ENCODE measurements at places on chromosomes 2 and 18.

- DNase-seq = no peak
Measured at GRCh38 chr2:164567335-164567989, 53.8 kb downstream of the GRB14 start.

DNA sequence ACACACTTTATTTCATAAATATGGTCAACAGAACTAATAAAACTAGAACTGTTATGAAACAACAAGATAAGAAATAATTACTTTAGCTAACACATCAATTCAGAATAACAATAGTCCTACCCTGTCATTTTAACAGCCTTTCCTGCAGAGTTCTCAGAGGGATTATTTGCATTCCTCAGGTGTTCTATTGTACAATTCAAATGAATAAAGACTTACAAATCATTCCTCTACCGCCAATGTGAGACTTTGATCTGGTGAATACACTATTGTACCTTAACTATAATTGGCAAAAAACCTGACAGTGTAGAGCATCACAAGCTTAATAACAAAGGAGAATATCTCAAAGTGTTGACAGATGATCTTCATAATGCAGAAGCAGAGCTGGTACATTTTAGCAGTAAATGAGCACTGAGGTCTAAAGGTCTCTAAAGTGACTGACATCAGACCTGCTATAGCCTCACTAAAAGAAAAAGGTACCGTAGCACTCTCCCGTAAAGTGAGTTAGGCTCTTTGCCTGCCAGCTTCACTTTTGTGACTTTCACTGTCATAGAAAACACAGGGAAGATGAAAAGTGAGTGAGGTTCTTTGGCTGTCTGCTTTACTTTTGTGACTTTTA, 118.8 kb upstream of the SP3 start:
- DNase-seq = no peak

- DNase-seq = no peak
Measured at GRCh38 chr2:96261328-96262003, 4.3 kb downstream of the TMEM127 start.

- DNase-seq = no peak
Measured at GRCh38 chr2:110810404-110810803, 78.0 kb downstream of the ACOXL start.

DNA sequence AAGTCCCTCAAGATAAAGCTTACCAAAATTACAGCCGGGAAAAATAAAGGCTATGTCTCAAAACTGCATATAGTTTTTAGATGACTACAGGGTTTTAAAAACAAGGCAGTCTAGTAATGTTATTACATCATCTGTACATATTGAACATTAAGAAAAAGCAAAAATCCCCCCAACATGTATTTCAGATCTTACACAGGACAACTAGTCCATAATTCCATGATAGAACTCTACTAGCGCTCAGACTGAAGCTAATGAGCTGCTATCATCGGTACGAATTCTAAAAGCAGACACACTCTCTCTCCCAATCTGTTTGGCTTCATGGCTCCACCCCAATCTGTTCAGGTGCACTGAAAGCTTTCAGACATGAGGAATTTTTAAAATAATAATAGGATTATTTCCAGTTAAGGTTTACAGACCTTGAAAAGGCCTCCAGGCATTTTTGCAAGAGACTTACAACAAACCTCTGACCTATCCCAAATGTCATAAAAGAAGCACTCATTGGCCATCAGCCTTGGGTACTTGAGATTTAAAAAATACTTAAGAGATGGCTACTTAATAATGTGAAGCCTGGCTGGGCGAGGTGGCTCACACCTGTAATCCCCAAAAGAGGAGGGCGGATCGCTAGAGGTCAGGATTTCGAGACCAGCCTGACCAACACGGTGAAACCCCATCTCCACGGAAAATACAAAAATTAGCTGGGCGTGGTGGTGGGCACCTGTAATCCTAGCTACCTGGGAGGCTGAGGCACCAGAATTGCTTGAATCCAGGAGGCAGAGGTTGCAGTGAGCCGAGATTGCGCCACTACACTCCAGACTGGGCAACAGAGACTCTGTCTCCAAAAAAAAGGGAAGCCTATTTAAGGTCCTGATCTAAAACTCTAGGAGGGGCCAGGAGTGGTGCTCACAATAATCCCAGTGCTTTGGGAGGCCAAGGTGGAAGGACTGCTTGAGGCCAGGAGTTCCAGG, 2.0 kb downstream of the NPC1 start:
- no peak for DNase-seq

GRCh38 chr2:186399082-186399644, 86.9 kb upstream of the ZC3H15 start:
- DNase-seq = no peak

DNA sequence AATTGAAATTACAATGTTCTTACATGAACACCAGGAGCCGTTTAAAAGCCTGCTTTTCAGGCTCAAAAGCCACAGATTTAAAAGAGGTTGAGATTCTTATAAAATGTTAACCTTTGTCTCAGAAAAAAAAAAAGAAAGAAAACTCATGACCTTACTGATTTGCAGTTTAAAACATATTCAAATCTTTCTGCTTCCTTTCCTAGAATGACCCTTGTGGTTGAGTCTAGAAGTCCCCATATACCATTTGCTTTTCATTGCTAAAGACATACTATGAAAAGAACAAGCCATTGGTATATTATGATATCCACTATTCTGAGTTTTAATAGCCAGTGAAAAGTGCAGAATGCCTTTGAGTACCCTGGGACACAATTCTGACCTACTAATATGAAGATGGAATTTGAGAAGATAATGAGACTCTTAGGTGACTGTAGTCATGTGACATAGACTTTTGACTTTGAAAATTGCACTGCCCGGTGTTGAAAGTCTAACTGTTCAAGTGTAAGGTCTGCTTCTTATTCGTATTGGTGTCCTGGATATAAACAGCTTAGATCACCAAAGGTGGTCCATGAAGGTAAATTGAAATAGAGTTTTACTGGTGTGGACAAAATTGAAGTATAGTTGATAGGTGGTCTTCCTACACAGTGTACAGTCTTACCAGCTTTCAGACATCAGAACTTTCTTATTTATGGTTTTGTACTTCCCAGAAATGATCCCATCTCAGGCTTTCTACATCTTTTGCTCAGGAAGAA, 117.0 kb downstream of the DOCK10 start:
- DNase-seq = no peak

DNA sequence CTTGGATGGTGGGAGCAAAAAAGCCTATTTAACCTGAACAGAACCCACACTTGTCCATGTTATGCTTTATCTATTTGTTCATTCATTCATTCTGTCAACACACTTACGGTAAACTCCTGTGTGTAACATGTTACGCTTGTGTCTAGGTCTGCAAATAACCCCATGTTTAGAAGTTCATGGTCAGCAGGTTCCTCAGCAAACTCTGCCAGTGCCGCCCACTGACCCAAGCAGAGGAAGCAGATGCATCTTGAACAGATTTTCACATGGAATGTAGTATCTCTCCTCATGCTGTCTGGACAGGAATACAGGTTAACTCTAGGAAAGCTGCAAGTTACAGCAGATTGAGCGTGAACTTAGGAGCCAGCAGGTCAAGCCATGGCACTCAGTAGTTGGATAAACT, 213.7 kb upstream of the COPS8 start:
- no peak for DNase-seq

DNA sequence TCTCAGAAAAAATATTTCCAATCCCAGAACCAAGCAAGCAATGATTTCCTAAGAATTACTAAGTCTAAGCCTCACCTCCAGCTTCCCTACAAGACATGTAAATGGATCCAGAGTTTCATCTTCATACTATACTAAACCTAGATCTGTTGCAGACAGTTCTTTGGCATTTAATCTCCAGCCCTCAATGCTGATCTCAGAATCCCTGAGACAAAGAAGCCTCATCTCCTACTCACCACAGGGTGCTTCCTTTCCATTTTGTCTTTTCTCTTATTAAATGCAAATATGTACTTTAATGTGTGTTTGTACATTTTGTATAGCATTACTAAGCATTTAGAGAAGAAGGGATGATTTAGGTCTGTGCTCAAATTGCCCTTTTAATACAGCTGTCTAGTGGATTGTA, 954.9 kb downstream of the TDRD15 start:
- DNase-seq = no peak

DNA sequence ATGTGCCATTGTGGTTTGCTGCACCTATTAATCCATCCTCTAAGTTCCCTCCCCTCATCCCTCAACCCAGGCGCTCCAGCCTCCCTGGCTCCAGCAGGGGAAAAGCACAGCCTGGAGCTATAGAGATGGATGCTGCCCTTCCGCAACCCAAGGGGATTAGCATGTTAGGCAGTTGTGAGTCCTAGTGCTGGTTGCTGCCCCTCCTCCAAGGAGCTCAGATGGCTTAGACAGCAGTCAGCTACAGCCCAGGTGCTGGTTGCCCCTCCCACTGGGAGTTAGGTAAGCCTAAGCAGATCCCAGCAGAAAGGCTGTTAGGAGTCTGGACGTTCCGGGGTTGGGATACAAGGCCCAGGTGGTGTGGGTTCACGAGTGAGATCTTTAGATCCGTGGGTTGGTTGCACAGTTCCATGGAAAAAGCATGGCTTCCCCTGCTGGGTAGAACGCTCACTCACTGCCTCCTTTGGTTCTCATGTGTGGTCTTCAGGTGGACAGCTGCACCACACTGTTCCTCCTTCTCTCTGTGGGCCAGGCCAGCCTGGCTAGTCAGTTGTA, 446.1 kb downstream of the ZNF804A start:
- no peak for DNase-seq

DNA sequence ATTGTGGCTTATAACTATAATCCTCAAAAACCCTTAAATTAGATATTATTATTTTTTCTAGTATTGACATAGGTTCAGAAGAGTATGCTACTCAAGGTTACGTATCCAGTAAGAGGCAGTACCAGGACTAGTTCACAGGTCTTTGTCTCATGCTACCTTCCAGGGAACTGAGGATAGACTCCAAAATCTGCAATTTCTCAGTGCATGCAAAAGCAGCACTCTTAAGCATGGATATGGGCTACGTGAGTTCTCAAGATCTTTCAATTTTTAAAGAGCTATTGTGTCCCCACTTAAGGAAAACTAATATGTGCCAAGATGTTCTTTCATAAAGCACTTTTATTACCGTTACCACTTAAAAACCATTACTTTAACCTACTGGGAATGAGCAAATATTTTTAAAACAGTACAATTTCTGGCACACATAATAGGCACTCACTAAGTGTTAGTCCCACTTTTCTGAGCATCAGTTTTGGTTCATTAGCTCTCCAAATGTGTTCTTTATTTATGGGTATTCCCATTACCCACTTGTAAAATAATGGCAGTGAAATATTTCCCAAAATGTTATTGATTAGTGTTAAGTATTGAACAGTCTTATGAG, 113.8 kb upstream of the TTN start:
- no peak for DNase-seq

GRCh38 chr18:70386582-70386981, 97.7 kb downstream of the SOCS6 start:
- no peak for DNase-seq

- DNase-seq = no peak
Measured at GRCh38 chr18:24630346-24630880, 170.0 kb downstream of the HRH4 start.

- no peak for DNase-seq
Measured at GRCh38 chr2:105969552-105969951, 224.5 kb downstream of the UXS1 start.

DNA sequence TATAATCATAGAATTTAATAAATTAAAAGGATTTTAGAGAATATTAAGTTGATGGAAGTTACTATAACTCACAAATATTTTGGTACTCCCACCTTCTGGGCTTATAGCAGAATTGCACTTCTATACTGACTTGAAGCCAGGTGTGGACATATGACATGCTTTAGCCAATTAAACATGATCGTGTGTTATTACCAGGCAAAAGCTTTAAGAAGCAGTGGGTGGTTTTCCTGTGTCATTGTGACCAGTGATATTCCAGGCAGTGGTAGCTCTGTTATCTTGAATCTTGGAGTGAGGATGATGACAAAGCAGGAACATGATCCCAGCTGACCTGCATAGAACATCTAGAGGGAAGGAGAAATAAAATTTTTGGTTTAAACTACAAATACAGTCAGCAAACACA, 370.9 kb upstream of the ZEB2 start:
- DNase-seq = peak; percentile 23
